ENCODE measurements at places on chromosomes 12 and 14.
A peak's percentile ranks its signal among the peaks of the same experiment; 100 is the strongest.

- no peak for DNase-seq
Observed at GRCh38 chr12:115722181-115722580, 555.3 kb downstream of the MED13L start.

DNA sequence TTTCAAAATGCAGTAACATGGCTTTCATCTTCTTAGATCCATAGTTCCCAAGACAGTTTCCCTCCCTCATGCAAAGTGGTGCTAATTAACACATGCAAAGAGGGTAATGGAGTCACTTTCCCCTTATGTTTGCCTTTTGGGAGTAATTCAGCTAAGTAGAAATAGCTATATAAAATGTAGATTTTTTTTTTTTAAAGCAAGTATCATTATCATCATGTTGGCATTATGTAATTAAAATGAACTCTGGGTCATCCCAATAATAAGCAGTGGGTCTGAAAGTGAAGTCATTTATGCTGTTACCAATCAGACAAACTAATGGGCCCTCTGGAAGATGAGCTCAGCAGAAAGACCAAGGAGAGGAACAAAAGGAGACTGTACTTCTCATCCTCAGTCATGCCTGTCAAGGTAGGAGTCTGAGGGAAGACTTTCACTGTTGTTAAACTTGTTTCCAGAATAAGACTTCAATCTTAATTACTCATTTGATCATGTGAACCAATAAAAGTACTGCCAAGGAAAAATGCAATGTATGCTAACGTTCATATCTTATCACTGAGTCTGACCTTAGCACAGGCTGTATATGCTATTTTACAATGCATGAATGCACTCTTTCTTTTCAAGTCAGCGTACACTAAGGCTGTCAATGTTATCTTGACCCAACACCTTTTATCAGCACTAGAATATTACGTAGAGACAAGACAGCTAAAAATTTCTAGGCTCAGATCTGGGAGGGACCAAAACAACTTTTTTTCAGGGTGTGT is 26.8 kb downstream of the AREL1 start:
- DNase-seq, result no peak

DNA sequence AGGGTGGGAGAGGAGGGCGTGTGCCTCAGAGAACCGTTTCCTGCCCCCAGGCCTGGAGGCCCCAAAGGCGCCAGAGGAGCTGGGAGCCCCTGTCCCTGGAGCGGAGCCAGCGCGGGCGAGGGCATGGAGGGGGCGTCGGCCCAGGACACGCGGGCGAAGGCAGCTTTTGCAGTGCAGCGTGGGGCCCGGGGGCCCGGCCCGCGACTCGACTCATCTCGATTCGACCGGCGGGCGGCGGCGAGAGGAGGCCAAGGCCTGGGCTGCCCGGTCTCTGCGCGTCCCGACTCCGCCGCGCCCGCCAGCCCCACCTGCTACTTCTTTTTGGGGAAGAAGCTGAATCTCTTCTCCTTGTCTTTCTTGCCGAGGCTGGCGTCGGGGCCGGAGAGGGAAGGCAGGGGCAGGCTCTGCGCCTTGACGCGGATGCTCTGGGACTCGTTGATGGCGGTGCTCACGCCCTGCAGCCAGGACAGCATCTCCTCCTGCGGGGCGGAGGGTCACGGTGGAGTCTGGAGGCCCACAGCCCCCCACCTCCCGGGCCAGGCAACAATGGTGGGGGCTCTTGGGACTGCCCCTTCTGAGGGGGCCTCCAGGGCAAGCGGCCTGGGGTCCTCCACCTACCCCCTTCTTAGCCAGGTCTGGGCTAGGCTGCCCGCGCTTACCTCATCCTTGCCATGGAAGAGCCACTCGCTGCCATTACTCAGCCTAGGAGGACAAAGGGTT is 44.9 kb downstream of the PLEKHG3 start:
- no peak for DNase-seq

DNA sequence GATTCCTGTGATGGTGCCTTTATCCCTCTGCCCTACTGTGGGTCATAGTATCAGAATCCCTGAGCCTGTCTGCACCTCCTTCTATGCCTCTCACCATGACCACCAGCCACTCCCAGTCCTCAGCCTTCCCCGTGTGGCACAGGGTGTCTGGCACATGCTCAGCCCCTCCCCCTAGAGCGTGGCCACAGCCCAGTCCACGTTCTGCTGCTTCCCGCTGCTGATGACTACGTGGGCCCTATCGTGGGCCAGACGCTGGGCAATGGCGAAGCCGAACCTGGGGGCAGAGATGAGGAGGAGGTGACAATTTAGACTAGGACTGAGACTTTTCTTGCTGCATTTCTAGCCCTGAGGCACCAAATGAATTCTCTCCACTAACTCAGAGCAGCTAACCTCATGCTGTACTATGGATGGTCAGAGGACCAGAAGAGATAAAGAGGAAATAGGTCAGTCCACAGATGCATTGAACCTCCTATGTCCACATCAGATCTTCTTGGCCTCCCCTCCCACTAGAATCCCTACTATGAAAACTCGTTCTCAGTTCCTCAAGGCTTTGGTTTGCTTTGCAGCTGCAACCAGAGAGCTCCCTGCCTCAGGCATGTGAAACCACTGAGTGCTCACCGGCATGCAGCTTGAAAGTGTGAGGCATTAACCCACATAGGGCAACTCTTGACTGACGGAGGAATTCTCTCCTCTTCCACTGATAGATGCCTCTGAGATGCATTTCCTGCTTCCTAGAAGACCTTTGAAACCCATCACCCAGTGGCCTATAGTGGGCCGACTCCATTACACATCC is 126.3 kb upstream of the DHRS4 start:
- DNase-seq, result no peak

DNA sequence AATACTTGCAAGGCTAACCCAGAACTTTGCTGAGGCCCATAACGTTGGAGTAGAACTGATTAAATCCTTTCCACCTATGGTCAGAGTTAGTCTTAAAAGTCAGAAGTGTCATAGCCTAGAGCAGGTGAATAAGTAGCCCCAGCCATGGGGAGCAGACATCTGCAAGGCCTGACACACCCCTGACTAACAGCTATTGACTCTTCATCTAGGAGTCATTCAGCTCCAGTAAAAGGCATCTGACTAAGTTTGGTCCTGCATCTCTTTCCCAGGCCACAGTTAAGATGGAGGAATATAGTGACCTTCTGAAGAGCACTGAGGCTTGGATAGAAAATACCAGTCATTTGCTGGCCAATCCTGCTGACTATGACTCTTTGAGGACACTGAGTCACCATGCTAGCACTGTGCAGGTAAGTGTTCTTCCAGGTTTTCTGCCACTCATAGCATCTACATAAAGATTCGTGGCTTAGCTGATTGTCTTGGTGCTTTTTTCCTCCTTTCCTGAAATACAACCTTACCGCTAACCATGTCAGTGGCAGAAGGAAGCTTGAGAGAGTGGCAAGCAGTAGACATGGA is 212.9 kb downstream of the ESR2 start:
- DNase-seq, result no peak

GRCh38 chr14:49892301-49892635 is 614 bp upstream of the ARF6 start:
- DNase-seq, result no peak

DNA sequence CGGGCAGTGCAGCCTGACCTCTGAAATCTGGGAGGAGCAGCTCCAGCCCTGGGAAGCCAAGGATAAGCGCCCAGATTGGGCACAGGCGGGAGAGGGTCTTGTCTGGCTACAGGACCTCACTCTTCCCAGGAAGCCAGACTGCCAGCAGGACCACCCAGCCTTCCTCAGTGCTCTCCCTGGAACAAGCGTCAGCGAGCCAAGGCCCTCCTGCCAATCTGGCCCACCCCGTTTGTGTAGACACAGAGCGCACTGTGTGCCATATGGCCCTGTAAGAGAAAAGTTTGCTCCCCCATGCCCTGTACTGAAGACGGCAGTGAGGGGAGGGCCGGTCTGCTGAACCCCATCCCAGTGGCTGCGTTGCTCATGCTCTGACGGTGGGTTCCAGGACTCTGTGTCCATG is 1.2 kb upstream of the C14orf180 start:
- no peak for DNase-seq

DNA sequence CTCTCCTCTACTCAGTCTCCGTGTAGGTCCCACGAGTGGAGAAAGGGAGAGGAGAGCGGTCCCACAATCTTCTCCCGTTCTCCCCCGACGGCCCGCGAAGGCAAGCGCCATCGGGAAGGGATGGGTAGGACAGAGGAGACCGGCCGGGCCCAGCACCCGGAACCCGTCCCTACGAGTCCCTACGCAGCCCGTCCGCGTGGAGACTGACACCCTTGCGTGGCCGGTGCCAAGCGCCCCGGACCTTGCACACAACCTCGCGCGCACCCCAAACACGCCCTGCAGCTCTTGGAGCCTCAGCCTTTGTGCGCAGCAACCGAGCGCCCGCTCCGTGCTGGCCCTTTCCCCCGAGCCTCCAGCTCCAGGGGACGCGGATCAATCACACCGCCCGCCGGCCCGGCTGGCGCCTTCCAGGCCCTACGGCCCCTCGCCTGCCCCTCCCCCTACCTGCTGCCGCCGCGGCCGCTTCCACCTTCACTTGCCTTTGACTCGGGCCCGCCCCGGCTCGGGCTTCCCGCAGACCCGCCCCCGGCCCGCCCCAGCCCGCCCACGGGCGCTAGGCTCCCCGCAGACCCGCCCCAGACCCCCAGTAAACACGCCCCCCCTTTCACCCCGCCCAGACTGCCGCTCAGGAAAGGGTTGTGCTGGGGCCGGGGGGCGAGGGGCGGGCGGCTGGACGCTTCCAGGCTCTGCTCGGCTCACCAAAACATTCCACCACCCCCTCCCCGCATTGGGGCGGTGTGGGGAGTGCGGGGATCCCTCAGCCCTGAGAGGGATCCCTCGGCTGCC is at the start of gene NDRG2:
Gene NDRG2 (minus strand): TSS at position 477 of the 786 bp plus-strand sequence. CDS start 1,746 bp downstream, outside the sequence.
- DNase-seq, result peak; percentile 30

DNA sequence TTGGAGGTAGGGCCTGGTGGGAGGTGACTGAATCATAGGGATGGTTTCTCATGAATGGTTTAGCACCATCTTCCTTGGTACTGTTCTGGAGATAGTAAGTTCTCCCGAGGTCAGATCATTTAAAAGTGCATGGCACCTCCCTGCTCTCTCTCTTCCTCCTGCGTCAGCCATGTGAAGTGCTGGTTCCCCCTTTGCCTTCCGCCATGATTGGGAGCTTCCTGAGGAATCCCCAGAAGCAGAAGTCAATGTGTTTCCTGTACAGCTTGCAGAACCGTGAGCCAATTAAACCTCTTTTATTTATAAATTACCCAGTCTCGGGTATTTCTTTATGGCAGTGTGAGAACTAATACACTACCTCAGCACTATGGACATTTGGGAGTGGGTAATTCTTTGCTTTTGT is 4.8 kb upstream of the LGMN start:
- no peak for DNase-seq

GRCh38 chr12:128942960-128943477 is 89.7 kb downstream of the GLT1D1 start:
- DNase-seq, result no peak

- DNase-seq, result no peak
Observed at GRCh38 chr14:37596790-37597472, 1.5 kb downstream of the TTC6 start.

DNA sequence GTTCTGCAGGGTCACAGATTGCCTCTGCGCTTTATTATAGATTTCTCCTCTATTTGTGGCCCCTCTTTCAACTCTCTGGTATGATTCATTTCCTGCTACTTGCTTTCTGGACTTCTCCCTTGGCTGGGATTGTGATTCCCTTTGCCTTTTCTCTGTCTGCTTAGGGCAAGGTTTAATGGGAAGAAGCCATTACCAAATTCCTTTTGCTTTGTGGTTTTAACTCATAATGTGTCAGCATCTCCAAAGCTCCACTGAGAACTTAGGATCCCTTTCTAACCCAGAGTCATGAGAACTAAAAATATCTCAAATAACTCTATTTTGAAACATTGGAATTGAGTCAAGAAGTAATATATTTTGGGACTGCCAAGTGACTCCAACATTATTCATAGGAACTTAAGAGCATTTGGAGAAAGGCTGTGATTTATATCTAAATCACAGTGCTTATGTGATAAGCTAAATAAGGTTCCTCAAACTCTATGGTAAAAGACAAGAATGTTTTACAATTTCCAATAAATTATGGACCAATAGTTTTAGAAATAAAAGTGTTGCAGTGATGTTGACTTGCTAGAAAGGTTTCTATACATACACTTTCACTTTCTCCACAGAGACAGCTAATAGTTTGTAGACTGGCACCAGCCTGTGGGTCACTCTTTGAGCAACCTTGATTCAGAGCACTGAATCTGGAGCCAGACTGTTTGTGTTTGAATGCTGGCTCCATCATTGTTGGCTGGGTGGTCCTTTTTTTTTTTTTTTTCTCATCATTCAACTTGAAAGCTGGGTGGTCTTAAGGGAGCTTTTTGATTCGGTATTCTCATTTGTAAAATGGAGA is 93.9 kb downstream of the DACT1 start:
- DNase-seq, result no peak

GRCh38 chr14:69298131-69299071 is 38.4 kb downstream of the GALNT16 start:
- no peak for DNase-seq

- DNase-seq, result no peak
Observed at GRCh38 chr14:31568161-31568560, 7.0 kb downstream of the NUBPL start.

DNA sequence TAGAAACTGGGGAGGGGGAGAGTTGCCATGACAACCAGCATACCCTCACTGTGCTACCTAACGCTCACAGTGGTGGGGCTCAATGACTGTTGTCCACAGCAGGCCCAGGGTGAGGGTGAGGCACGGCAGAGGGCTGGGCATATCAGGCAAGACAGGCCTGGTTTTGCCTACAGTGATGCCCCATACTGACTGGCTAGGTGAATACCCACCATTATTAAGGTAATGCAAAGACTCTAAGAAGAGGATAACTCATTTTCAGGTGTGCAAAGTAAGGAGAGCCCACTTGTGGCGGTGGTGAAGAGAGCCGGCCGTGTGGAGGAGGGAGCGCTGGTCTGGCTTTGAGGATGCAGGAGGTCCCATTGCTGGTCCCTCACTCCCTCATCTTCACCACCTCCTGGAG is 422.3 kb downstream of the FUT8 start:
- DNase-seq, result no peak

DNA sequence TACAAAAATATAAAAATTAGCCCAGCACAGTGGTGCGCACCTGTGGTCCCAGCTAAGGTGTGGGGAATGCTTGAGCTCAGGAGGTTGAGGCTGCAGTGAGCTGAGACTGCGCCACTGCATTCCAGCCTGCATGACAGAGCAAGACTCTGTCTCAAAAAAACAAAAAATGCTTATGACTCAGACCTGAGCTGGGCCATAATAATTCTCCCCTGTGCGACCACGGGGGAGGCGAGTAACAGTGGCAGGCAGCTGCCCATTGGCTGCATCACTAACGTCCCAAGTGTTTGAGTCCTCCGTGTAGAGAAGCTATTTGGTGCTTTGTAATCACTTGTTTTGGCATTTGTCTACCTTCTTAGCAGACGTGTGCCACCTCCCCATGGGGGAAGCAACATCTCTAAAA is 24.9 kb downstream of the PSMC1 start:
- no peak for DNase-seq

DNA sequence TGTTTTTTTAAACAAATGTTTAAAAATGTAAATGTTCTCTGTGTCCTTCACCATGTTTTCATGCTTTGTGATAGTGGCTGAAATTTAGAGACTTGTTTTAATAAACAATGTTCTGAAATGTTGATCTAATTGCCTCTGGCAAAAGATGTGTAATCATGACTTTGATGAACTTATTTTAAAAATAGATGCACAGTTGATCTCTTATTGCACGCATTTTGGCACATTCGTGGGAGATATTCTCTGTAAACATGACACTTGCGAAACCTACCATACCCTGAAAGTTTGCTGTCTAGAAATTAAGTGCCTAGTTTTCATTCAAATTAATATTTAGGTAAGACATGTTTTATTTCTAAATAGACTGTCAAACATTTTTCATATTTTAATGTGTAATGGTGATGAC is 119.7 kb upstream of the DNM1L start:
- DNase-seq, result no peak
